ENCODE measurements at places on chromosomes 12 and 14.

DNA sequence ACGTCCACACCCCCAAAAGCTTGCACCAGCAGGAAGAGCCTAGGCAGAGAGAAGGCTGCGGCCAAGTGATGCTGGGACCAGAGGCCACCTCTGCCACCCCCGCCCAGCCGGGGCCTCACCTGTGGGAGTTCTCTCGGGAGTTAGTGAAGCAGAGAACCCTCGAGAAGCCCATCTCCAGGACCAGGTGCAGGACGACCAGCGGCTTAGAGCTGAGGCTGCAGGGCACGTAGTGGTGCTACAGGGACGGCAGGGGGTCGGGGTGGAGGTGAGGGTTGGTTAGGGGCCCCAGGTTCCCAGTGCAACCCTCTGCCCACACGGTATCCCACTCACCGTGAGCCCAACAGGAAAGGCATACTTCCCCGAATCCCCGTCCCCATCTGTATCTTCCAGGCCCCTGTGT lies 3.6 kb downstream of the DDX51 start:
- DNase-seq, result no peak

DNA sequence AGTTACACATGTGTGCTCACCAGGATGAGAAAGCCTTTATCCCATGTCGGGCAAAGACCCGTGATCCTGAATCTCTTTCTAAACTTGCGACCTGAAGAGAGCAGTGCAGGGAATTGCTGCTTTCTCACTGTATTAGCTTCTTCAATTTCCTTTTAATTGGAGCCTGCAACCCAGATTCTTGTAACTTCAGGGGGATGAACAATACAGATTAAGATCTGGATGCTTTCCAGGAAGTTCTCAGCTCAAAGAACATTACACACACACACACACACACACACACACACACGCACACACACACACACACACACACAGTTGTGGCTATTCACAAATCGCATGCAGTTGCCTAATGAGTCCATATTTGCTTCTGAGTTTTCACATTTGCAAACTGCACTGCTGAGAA lies 268.3 kb downstream of the NPAS3 start:
- DNase-seq, result no peak

GRCh38 chr14:100342195-100342594 lies 19.1 kb downstream of the SLC25A47 start:
- no peak for DNase-seq

DNA sequence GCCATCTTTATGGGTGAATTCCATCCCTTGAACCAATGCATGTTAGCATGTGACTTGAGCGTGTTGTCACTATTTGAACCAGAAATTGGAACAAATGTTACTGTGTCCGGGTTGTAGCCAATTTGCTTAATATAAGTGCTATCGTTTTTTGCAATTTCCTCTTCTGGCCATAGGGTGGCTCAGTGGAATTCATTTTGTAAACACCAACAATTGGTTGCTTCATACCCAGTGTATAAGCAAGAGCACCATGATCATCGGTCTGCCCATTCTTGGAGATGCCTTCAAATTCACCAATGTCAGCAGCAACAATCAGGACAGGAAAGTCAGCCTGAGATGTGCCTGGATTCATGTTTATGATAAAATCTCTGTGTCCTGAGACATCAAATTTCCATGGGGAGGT lies 5.0 kb upstream of the NEDD1 start:
- no peak for DNase-seq

DNA sequence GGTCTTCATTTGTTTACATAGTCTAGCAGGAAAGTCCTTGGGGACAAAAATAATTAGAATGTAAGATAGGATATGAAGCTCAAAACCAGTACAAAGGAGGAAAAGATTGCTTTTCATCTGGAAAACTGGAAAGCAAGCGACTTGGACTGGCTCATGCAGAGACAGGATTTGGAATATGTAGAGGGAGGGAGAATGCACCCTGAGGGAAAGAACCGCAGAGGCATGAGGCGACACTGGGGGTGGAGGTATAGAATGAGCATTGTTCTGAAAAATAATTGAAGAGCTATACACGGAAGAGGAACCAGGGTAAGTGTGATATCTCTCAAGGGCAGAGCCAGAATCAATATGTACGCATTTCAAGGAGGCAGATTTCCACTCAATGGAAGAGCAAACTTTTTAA lies 85.5 kb downstream of the PLEKHG3 start:
- no peak for DNase-seq

DNA sequence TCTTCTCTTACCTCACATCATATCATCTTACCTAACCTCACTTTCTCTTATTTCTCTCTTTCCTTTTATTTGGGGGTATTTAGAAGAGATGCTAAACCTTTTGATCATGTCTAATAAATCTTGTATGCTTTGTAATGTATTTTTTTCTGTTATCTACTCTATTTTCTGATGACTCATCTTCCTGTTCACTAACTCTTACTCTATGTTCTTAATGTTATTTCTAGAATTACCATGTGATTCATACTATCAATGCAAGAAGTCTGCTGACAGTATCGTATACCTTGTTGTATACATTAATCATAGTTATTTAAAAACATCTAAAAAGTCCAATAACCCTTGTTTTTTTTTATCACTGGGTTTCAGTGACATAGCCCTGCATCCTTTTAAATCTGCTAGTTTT lies 62.3 kb downstream of the MGAT4C start:
- DNase-seq, result no peak

DNA sequence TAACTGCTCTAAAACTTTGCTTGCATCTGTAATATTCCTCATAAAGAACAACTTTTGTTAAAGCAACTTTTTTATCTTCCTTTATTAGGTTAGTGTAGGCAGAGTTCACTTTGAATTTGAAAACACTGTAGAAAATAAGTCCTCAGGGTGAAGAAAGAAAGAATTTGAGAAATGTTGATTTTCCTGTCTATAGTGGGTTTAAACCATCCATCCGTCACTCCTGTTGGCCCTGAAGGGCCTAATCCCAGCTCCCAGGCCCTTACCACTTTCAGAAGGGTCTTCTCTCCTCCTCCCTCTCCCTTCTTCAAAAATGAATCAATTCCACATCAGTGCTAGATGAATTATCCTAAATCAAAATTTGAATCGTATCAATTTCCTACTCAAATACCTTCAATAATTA lies 4.9 kb upstream of the SLC2A3 start:
- no peak for DNase-seq

- no peak for DNase-seq
These were observed 58.2 kb downstream of the CCER1 start for GRCh38 chr12:90896821-90897220.

DNA sequence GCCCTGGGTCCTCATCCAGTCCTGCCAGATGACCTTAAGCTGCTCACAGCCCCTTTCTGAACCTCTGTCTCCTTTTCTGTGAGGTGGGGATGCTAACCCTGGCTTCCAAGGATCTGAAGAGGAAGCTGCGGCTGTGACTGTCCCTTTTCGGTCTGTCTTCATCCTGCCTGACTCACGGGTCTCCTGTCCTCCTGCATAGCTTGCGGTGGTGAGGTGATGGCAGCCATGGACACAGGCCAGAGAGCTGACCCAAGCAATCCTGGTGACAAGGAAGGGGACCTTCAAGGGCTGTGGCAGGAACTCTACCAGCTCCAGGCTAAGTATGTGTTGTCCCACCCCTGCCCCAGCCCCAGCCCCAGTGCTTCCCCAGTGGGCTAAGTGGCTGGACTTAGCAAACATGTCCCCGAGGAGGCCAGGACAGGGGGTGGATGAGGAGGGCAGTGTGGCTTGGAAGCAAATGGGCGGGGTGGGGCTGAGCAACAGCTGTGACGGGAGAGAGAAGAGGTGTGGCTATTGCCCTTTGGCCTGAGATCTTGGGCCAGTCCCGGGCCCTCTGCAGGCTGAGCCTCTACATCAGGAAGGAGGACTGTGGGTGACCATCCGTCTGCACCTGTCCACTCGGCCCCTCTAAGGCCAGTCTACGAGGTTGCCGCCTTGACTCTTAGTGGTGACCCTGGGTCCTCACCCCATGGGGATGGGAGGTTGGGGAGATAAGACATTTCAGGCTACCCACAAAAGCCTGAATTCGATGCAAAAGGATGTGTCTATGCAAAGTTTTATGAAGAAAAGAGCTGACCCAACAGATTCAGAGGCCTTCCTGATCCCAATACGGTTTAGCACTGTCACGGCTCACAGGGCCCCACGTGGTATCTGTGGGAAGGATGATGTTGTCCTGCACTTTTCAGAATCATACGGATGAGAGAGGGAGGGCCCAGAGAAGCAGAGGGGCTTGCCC lies 1.1 kb downstream of the CCDC197 start:
- DNase-seq, result no peak

DNA sequence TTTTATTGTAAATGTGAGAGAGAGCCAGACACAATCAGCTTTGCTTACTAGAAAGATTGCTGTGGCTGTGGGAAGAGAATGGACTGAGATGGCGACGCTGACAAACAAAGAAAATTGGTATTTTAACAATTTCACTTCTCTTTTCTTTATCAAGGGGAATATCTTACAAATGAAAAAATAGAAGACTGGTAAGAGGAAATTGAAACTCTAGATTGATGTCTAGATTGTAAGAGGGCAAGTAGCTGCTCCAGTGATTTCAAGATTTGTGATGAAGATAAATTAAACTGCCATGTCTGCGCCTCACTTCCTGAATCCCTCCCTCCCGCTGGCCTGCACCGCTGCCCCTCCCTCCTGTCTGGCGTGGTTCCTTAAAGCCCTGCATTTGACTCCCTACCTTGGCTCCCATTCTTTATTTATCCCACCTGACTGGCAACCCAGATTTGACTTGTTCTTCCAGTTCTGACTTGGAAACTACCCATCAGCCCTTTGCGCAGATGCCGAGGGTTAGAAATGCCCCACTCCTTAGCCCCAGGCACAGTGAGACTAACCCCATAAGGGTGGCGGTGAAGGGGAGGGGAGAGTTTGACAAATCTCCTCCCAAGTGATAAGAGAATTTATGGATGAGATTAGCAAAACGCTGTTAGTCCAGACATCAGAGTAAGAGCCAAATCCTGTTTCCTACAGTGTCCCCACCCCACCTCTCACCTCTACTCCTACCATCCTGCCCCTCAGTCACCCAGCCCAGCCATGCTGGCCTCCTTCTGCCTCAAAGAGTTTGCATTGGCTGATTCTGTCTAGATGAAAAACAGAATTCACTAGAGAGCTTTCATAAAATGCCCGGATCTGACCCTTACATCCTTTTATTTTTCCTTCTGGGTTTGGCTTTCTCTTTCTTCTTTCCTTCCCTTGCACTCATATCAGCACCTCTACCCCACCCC lies 125.3 kb upstream of the ATF7IP start:
- DNase-seq, result no peak

DNA sequence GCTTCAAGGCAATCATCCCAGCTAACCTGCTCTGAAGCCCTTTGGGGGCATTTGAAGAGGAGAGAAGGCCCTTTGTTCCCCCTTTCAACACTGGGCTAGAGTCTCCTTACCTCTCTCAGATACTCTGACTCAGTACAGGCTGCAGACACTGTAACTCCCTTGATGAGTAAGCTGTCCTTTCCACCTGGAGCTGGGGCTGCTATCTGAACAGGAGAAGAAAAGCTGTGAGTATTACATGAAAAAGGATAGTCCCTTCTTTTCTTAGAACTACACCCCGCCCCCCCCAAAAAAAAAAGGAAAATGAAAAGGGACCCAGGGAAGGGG lies 186.6 kb upstream of the PLEKHG7 start:
- no peak for DNase-seq

DNA sequence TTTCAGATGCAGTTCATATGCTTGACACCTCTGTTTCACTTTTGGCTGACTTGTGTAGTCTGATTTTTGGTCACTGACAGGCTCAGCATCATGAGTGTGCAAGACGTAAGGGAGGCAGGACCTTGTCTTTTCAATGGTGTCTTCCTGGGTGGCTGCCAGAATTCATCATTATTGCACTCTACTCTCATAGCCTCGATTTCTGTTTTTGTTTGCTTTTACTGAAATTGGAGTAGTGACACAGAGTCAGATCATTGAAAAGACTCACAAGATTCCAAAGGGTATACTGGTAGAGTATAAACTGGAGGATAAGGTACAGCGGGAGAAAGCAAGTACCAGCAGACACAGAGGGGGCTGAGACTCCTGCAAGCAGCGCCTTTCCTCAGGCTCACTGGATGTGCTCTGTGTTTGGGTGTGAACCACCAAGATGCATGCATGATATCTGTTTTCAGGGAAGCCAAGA lies 126.3 kb upstream of the FGD4 start:
- no peak for DNase-seq

- DNase-seq, result no peak
These were observed 147.4 kb upstream of the FOXN3 start for GRCh38 chr14:89564286-89564957.

GRCh38 chr14:95290871-95291431 lies 28.8 kb downstream of the CLMN start:
- DNase-seq, result no peak

DNA sequence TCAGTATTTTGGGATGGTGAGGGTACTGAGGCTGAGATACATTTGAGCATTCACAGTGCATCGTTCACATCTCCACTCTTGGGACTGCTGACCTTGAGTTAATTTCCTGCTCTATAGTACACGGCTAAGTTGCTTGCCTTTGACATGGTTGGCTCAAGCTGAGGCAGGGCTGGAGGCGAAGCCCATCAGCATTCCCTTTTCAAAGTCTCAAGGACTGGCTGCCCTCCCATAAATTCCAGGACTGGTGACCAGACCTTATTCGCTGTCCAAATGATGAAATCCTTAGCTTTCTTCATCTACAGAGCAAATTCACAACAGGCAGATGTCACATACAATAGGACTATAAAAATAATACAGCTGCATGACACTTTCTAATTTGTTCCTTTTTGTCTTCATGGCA lies 85.9 kb downstream of the SSPN start:
- DNase-seq, result no peak

- DNase-seq, result peak; percentile 38
These were observed at the start of gene FBLN5 for GRCh38 chr14:91947475-91948184. TSS of gene FBLN5 (minus strand) at chr14:91947694. CDS start at chr14:91947229, 465 bp downstream.

DNA sequence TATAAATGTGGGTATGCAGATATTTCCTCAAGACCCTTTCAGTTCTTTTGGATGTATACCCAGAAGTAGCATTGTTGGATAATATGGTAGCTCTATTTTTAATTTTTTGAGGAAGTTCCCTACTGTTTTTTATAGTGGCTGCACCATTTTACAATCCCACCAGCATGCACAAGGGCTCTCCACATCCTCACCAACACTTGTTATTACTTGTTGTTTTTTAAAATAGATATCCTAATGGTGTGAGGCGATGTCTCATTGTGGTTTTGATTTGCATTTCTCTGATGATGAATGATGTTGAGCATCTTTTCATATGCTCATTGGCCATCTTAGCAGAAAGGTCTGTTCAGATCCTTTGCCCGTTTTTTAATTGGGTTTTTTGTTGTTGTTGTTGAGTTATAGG lies 47.1 kb downstream of the DIP2B start:
- no peak for DNase-seq

GRCh38 chr12:64569923-64570691 lies 40.2 kb upstream of the RASSF3 start:
- DNase-seq, result no peak
